ENCODE measurements at places on chromosomes 2 and 18.

DNA sequence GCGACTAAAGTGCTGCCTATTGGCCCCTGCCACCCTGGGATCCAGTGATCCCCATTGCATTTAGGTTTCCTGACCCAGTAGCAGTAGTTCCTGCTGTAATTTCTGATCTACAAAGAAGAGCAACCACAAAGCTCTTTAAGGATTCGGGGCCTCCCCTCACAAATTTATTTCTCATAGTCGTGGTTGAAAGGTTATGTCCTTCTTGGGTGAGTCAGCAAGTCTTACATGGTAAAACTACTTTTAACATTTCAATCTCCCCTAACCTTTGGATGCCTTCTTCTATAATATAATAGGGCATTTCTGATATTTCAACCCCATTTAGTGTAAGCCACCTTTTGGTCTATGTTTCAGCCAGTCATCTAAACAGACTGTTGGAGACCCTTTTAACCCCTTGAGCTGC, 14.9 kb downstream of the PIKFYVE start:
- DNase-seq: no peak

GRCh38 chr18:48989304-48990303, 38.8 kb upstream of the SMAD7 start:
- no peak for DNase-seq

GRCh38 chr2:227180770-227181169, 16.3 kb downstream of the COL4A3 start:
- no peak for DNase-seq

- DNase-seq: no peak
These were observed 38.2 kb upstream of the FAM136A start for GRCh38 chr2:70340075-70340474.

DNA sequence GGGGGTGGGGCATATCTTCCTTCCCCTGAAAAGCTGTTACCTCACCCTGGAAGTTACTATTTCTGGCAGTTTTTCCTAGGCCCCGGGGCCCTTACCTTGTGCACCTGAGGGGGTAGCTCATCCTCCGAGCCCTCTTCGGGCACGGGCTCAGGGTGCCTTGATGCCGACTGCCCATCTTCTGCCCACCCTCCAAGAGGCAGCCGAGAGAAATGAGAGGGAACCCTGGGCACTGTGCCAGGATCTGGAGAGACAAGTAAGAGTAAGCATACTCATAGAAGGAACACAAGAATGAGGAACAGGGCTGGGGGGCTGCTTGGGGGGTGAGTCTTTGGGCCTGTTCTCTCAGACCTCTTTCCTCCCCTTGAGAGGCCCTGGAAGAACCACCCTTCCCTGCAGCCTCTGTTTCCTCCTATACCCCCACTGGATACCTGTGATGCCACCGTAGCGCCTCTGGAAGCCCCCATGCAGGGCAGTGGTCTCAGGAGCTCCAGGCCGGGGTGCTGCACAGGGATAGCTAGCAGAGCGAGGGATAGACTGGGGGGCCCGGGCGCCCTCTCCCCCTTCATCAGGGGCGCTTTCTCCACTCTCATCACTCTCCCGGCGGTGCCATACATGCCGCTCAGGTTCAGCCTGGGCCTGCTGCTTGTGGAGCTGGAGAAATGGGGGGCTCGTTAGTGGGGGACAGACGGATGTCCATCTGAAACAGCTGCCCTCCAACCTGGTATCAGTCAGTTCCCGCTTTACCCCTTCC, 2.1 kb upstream of the ABCB6 start:
- no peak for DNase-seq

DNA sequence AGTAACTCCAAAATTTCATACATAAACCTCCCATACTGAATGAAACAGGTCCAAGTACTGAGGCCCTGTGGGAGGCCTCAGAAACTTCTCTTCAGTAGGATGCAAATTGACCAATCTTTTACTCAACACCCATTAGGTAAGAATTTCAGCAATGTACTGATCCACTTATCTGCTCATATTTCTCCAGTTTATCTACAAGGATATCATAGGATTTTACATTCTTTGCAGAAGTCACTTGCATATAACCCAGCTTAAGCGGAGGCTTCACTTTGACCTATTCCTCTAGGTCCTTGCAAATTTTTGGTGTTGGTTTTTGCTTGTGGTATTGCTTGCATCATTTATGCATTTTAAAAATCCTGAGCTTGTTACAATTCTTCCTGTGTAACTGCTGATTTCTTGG, 28.8 kb upstream of the SLC3A1 start:
- no peak for DNase-seq
